ENCODE measurements at places on chromosomes 12 and 14. TPM values are rescaled to one million over a fixed set of nuclear protein-coding genes. Genes with fewer than 3 reads are reported as not detected.

The CISTR gene
- total RNA-seq, result not detected

DNA sequence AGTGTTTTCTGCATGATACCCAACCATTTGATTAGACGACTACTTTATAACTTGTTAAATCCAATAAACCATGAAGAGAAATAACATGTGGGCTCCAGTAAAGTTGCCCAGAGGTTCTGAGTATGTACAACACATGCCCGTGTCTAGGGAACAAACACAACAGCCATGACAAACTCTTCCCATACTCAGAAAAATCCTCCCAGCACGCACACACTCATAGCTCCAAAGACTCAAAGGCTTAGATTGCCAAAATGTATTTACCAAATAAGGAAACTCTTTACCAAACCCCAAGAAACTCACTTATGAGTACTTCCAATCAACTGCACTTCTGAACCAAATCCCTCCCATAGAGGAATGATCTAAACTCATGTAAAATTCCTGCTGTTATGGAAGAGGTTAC, 17.3 kb downstream of the SART3 start:
- H3K4me1 ChIP-seq, result peaks cover 8% of the 10 kb centered on the region
- H3K27ac ChIP-seq, result no peak overlapping the region
- DNase-seq, result no peak
- H3K36me3 ChIP-seq, result peaks cover 63% of the 10 kb centered on the region
- no peak overlapping the region for H3K4me3 ChIP-seq
- no peaks in the 10 kb centered on the region for H3K27me3 ChIP-seq

The POTEG gene
- not detected for total RNA-seq

DNA sequence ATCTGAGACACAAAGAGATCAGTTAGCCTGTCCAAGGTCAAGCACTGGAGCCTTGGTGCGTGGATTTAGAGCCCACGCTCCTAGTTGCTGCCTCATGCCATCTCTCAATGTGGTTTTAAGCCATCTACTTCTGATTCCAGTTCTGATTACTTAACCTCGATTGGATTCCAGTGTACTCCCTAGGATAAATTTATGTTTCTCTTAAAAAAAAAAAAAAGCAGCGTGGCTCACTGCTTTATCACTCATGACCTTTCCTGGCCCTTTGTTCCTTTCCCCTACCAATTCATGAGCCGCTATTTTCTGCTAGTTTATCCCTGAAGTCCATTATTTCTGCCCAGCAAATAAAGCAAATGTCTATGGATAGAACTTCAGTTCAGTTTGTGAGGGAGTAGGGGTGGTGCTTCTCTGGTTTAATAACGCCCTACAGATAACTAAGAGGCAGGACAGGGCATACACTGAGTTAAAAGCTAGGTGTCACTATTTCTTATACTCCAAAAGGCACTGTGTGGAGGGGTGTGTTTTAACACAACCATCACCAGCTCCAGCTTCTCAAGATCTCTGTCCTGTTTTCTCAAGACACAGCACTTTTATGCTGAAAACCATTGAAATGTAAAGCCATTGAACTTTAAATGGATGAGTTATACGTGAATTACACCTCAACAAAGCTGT, 9.8 kb upstream of the PARP11 start:
- peak; percentile 21 for DNase-seq
- peaks cover 24% of the 10 kb centered on the region for H3K27me3 ChIP-seq
- H3K4me3 ChIP-seq, result no peak overlapping the region
- peaks cover 6% of the 10 kb centered on the region for H3K4me1 ChIP-seq

DNA sequence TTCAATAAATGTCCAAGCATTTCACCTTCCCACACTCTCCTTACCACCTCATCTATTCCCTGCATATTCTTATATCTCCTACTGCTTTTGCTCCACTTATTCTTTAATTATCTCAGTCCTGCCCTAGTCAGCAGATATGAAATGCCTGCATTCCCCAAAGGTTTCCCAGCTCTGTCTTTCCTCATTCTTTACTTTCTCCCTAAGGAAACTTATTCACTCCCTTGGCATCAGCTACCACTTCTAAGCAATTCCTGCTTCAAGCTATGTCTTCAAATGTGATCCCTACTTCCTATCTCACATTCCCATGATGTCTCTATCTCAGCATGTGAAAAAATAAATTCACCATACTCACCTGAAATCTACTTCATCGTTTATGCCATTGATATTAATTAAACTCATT, 111.8 kb downstream of the CAPZA3 start:
- H3K4me1 ChIP-seq, result no peaks in the 10 kb centered on the region
- DNase-seq, result no peak
- H3K27me3 ChIP-seq, result no peaks in the 10 kb centered on the region
- H3K4me3 ChIP-seq, result no peak overlapping the region
- no peaks in the 10 kb centered on the region for H3K36me3 ChIP-seq
- H3K27ac ChIP-seq, result no peak overlapping the region

DNA sequence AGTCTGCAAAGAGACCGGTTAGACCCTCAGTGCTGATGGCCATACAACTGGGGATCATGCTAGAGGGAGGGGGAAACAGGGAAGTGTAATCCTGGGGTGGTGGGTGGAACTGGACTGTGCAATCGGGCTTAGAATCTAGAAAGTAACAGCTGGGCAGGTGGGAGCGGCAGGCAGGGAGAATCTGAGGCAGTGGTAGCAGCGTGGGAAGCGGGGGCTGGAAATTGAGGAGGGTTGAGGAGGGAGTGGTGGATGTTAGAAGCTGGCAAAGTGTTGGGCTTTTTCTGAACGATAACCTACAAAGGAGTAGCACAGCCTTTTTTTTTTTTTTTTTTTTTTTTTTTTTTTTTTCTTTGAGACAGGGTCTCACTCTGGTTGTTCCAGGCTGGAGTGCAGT, 3.1 kb upstream of the IGFBP6 start:
- no peak overlapping the region for H3K4me3 ChIP-seq
- H3K36me3 ChIP-seq, result peaks cover 7% of the 10 kb centered on the region
- H3K27ac ChIP-seq, result no peak overlapping the region
- peaks cover 23% of the 10 kb centered on the region for H3K4me1 ChIP-seq
- no peak for DNase-seq

- H3K27me3 ChIP-seq, result no peaks in the 10 kb centered on the region
- H3K4me3 ChIP-seq, result peak overlapping the region; percentile 77
- H3K36me3 ChIP-seq, result peaks cover 10% of the 10 kb centered on the region
- DNase-seq, result peak; percentile 26
- peaks cover 34% of the 10 kb centered on the region for H3K4me1 ChIP-seq
Measured at GRCh38 chr12:27781680-27782079, 1.6 kb upstream of the MANSC4 start.

DNA sequence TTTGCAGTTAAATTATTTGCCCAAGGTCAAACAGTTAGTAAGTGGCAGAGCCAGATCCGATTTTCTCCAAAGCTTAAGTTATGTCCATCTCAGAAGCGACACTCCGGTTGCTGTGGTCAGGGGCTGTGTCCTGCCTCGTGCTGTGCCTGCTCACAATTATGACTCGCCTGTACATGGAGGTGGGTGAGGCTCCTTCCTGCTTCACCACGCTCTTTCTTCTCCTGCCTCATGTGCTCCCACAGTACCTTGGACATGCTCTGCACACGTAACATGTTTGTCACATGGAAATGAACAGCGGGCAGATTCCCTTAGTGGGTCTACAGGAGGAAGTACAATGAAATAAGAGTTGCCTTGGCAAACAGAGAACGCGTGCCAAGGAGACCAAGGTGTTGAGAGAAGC, 62.2 kb upstream of the CCND2 start:
- peaks cover 35% of the 10 kb centered on the region for H3K27me3 ChIP-seq
- peaks cover 13% of the 10 kb centered on the region for H3K4me1 ChIP-seq
- no peak overlapping the region for H3K27ac ChIP-seq
- no peak for DNase-seq
- no peak overlapping the region for H3K4me3 ChIP-seq

The RFLNA gene
- total RNA-seq, result not detected

GRCh38 chr12:41514907-41515306, 326.8 kb downstream of the PDZRN4 start:
- no peaks in the 10 kb centered on the region for H3K4me1 ChIP-seq
- no peak for DNase-seq
- H3K27ac ChIP-seq, result no peak overlapping the region

GRCh38 chr14:60294411-60295069, 45.5 kb downstream of the PPM1A start:
- no peak overlapping the region for H3K27ac ChIP-seq
- no peak overlapping the region for H3K4me3 ChIP-seq
- no peaks in the 10 kb centered on the region for H3K27me3 ChIP-seq
- H3K36me3 ChIP-seq, result peaks cover 42% of the 10 kb centered on the region
- H3K4me1 ChIP-seq, result no peaks in the 10 kb centered on the region

- H3K4me3 ChIP-seq, result no peak overlapping the region
- H3K27me3 ChIP-seq, result no peaks in the 10 kb centered on the region
- DNase-seq, result no peak
- no peak overlapping the region for H3K27ac ChIP-seq
Measured at GRCh38 chr12:18819484-18819883, 81.6 kb downstream of the CAPZA3 start.

DNA sequence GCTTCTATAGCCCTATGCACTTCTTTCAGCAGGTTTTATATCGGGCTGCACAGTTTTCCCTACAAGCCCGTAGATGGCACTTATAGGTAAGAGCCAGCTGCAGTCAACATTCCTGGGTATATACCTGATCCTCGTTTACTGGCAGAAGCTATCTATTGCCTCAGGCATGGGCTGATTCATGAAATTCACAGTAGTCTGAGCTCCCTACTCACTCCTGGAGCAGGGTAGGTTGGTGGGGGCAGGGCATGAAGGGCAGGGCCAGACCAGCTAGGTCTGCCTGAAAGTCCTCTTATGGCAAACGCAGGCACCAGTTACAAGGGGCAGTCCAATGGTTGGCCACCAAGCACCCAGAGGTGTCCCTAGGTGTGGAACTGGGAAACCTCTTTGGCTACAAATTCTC, 345.8 kb downstream of the RPS29 start:
- no peaks in the 10 kb centered on the region for H3K27me3 ChIP-seq
- H3K4me1 ChIP-seq, result peaks cover 6% of the 10 kb centered on the region
- peak; percentile 70 for DNase-seq
- no peak overlapping the region for H3K27ac ChIP-seq
- no peaks in the 10 kb centered on the region for H3K36me3 ChIP-seq
- H3K4me3 ChIP-seq, result no peak overlapping the region

- no peaks in the 10 kb centered on the region for H3K36me3 ChIP-seq
- H3K27me3 ChIP-seq, result no peaks in the 10 kb centered on the region
- DNase-seq, result no peak
- H3K4me3 ChIP-seq, result no peak overlapping the region
- no peaks in the 10 kb centered on the region for H3K4me1 ChIP-seq
Measured at GRCh38 chr14:84959851-84960520, 570.0 kb upstream of the FLRT2 start.

The KRT85 gene
- not detected for total RNA-seq

The C14orf132 gene
- total RNA-seq, result not detected

- DNase-seq, result no peak
- no peaks in the 10 kb centered on the region for H3K4me1 ChIP-seq
- no peak overlapping the region for H3K4me3 ChIP-seq
- no peak overlapping the region for H3K27ac ChIP-seq
- no peaks in the 10 kb centered on the region for H3K27me3 ChIP-seq
- H3K36me3 ChIP-seq, result no peaks in the 10 kb centered on the region
Measured at GRCh38 chr12:59370933-59371332, 224.9 kb upstream of the SLC16A7 start.

The C12orf50 gene
- not detected for total RNA-seq

The ANG gene
- total RNA-seq, result 1.7 TPM

DNA sequence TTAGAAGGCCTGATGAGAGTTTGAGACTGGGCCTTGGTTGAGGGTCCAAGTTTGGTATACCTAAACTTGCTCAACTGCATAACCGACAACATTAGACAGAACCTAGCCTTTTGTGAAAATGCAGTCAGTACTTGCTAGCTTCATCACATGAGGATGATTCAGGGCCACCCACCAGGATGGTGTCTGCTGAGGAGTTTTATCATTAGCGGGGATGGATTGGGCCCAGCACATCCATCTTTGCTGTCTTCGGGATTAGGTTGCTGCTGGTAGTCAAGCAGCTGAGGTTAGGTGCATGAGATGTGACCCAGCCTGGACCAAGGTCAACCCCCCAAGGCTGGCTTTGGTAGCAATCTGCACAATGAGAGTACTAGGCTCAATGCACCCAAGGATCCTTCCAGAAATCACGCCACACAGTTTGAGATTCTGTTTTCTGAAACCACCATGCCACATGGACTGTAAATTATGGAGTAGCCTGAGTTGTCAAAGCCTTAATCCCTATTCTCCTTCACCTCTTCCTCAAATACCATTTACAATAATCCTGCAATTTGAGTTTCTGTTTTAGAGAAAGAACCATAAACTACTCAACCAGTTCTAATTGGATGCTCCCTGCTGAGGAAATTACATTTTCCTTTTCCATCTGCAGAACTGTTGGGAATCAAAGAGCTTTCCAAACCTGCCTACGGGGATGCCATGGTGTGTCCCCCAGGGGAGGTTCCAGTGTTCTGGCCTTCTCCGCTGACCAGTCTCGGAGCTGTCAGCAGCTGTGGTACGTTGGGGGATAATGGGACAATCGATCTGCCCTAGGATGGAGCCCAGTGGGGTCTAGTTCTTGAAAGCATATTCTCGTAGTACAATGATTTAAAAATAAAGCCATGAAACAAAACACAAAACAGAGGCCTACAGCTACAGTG, 61.7 kb downstream of the DGLUCY start:
- DNase-seq, result no peak
- H3K27me3 ChIP-seq, result no peaks in the 10 kb centered on the region
- no peaks in the 10 kb centered on the region for H3K4me1 ChIP-seq
- H3K4me3 ChIP-seq, result no peak overlapping the region

- DNase-seq, result no peak
- no peaks in the 10 kb centered on the region for H3K36me3 ChIP-seq
- no peaks in the 10 kb centered on the region for H3K27me3 ChIP-seq
- no peak overlapping the region for H3K4me3 ChIP-seq
- peaks cover 19% of the 10 kb centered on the region for H3K4me1 ChIP-seq
Measured at GRCh38 chr12:58034712-58035111, 93.3 kb downstream of the ATP23 start.

DNA sequence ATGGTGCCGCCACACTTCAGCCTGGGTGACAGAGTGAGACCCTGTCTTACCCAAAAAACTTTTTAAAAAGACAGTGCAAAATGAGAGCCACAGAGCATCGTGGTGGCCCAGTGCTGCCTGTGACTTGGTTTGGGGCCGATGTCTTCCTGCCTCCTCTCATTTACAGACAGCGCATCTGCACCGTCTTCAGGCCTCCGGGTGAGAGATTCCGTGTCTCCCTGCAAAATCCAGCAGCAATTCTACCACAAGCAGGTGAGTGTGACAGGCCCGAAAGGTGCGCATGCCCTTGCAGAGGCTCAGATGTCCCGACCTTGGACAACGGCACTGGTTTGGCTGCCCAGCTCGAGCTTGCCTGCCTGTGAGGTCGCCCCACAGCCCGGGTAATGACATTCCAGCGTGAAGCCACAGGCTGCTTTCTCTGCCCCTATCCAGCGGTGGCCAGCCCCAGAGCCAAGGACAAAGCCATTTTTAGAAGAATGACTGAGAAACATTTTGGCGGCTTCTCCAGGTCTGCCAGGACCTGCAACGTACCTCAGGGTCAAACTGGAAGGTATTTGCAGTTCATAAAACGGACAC, 70.3 kb upstream of the RFLNA start:
- peaks cover 22% of the 10 kb centered on the region for H3K27me3 ChIP-seq
- H3K4me1 ChIP-seq, result no peaks in the 10 kb centered on the region
- DNase-seq, result no peak

- H3K4me3 ChIP-seq, result no peak overlapping the region
- H3K4me1 ChIP-seq, result no peaks in the 10 kb centered on the region
- no peaks in the 10 kb centered on the region for H3K36me3 ChIP-seq
- DNase-seq, result no peak
- H3K27me3 ChIP-seq, result no peaks in the 10 kb centered on the region
Measured at GRCh38 chr14:76257842-76258397, 106.2 kb downstream of the GPATCH2L start.

- peak overlapping the region; percentile 65 for H3K27ac ChIP-seq
- H3K4me1 ChIP-seq, result peaks cover 15% of the 10 kb centered on the region
- no peak for DNase-seq
- H3K4me3 ChIP-seq, result no peak overlapping the region
- H3K36me3 ChIP-seq, result no peaks in the 10 kb centered on the region
- no peaks in the 10 kb centered on the region for H3K27me3 ChIP-seq
Measured at GRCh38 chr14:72644038-72644437, 249.9 kb downstream of the DPF3 start.
